Testis (tissue), 5 donors: ENCODE measurements at places on chromosomes 6 and 20.
A peak's percentile ranks its signal among the peaks of the same experiment; 100 is the strongest.

GRCh38 chr6:152948150-152948768 lies 34.6 kb downstream of the FBXO5 start:
- DNase-seq, result no peak

- no peak for DNase-seq
Observed at GRCh38 chr6:154951345-154952200, 43.5 kb upstream of the TIAM2 start.

DNA sequence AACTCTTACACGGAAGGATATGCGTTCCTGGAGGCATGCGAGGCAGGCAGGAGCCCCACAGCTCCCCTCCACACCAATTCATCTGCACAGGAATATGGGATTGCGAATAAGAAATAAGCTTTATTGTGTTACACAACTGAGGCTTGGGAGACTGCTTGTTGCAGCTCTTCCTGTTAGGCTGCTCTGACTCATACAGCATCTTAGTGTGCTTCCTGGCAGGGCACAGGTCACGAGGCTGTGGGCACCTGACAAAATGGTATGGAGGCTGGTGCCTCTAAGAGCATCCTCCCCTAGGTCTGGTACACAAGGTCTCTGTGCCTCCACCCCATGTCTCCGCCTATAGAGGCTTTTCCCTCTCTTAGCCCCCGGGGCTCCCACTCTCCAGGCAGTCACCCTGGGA lies 6.8 kb downstream of the SLC22A3 start:
- no peak for DNase-seq

- DNase-seq, result no peak
Observed at GRCh38 chr6:7959453-7959852, 48.9 kb upstream of the TXNDC5 start.

- DNase-seq, result no peak
Observed at GRCh38 chr6:70860045-70860444, 96.8 kb downstream of the B3GAT2 start.

DNA sequence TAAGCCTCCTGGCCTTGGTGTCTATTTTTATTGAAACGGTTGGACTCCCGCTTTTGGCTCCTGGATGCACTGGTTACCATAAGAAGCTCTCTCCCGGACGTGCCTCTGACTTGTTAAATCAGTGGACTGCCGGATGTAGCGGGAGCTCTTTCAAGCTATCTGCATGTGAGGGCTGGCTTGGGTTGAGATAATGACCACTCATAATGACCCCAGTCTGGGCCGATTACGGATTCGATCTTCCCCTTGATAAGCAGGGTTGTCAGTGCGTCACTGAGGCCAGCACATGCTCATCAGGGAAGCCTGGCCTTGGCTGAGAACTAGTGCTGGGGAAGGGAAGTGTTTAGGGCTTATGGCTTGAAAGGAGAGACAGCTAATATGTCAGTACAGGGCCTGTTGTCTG lies 528.1 kb downstream of the CDH26 start:
- no peak for DNase-seq

DNA sequence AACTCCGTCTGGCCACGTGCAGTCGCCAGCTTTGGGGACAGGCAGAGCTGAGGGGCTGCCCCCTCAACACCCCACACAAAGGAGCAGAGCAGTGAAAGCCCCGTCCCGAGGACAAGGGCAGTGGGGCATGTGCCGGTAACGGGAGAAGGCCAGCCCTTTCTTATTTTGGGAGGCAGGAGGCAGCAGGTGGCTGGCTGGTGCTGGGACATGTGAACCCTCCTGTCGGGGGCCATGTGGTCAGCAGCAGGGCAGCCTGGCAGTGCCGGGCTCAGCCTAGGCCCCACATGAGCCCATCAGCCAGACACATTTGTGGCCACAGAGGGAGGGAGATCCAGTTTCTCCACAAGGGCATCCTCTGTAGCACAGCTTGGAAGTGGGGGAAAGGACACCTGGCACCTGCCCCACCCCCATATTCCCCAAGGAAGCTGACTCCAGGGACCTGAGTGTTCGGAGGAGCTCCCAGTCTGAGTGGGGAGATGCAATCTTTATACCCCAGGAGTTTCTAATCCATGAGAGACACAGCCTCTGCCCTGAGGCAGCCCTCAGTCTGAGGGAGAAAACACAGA lies 137.6 kb downstream of the MRPL14 start:
- DNase-seq, result no peak

- DNase-seq, result no peak
Observed at GRCh38 chr20:2528671-2529271, 7.6 kb upstream of the TMC2 start.

GRCh38 chr6:15329197-15329671 lies 83.4 kb downstream of the JARID2 start:
- peak; percentile 45 for DNase-seq

GRCh38 chr20:15162079-15162647 lies 824.8 kb upstream of the FLRT3 start:
- DNase-seq, result no peak

DNA sequence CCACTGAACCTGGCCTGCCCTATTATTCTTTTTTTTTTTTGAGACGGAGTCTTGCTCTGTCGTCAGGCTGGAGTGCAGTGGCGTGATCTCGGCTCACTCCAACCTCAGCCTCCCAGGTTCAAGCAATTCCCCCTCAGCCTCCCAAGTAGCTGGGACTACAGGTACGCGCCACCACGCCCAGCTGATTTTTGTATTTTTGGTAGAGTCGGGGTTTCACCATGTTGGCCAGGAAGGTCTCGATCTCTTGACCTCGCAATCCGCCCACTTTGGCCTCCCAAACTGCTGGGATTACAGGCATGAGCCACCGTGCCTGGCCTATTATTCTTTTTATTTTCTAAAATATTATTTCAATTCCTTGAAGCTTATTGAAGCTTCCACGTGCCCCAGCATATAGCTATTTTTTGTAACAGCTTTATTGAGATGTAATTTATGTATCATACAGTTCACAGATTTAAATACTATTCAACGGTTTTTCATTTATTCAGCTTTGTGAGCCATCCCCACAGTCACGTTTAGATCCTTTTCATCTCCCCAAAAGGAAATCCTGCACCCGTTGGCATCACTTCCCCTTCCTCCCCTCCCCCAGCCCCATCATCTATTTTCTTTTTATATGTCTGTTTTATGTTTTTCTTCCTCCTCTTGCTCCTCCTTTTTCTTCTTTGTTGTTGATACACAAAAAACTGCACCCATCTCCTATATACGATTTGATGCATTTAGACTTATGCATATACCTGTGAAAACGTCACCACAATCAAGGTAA lies 13.5 kb upstream of the MDFI start:
- DNase-seq, result no peak

GRCh38 chr20:47708953-47709833 lies 76.1 kb downstream of the SULF2 start:
- DNase-seq, result no peak

DNA sequence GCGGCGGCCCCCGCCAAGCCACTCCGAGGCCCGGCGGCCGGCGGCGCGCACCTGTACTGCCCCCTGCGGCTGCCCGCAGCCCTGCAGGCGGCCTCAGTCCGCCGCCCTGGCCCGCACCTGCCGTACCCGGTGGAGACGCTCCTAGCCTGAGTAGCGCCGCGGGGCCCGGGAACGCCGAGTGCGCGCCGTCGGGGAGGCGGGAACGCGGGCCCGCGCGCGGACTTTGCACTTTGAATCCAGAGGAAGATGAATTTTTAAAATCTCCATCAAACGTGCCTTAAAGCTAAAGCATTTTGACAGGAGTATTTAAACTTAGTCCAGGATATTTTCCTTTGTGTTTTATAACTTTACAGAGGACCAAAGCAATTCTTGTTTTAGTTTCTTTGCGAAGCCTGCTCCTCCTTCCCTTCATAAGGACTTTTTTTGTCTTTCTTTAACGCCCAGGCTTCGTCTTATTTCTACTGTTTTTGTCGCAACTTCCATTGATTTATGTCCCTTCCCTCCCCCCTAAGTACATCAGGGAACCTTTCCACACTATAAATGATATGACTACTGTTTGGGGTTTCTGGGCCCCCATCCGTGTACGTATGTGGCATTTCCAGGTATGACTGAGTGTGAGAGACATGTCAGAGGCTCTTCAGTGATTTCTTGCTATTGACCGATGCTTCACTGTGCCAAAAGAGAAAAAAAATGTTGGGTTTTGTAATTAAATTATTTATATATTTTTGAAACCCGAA lies 2.0 kb downstream of the FOXQ1 start:
- peak; percentile 42 for DNase-seq

GRCh38 chr6:104750449-104750848 lies 109.3 kb downstream of the HACE1 start:
- DNase-seq, result no peak
